ENCODE measurements at places on chromosomes 2 and 18. TPM values are rescaled to one million over a fixed set of nuclear protein-coding genes. Genes with fewer than 3 reads are reported as not detected.

GRCh38 chr2:148529745-148530144 lies 114.8 kb upstream of the EPC2 start:
- no peaks in the 10 kb centered on the region for H3K27me3 ChIP-seq
- H3K36me3 ChIP-seq, result no peaks in the 10 kb centered on the region
- no peak for DNase-seq
- no peaks in the 10 kb centered on the region for H3K4me1 ChIP-seq

- no peak overlapping the region for H3K27ac ChIP-seq
- H3K4me3 ChIP-seq, result no peak overlapping the region
- DNase-seq, result no peak
- H3K27me3 ChIP-seq, result no peaks in the 10 kb centered on the region
- no peaks in the 10 kb centered on the region for H3K36me3 ChIP-seq
Measured at GRCh38 chr2:88697370-88698026, 6.0 kb downstream of the RPIA start.

DNA sequence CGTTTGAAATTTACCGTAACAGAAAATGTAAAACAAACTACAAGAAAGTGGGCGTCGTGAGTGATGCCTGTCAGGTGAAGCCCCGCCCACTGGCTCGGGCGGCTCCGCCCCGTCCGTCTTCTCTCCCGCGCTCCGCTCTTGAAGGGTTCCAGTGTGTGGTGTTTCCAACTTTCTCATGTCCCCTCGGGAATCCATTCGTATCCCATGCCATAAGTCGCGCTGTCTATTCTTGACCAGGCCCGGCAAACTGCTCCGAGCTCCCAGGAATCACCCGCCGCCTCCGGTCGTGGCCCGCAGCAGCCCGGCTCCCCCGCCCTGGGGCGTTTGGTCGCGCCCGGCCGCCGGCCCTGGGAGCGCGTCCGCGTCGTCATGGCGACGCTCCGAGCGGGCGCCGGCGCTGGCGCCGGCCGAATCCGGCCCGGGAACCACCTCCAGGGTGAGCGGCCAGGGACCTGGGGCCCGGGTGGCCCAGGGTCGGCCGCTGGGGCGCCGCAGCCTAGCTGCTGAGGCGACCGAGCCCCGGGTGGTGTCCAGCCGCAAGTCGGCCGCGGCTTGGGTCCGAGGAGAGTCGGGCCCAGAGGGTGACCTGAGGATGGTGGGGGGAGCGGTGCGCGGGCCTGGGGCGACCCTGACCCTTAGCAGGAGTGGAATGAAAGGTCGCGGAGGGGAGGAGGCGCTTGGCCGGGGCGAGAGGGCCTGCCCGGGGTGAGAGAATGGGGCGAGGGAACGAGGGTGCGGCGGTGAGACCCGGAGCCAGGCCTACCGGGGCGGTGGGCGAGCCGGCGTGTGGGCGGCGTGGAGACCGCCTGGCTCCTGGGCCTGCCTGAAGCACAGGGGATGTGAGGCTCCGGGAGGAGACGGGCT lies at the start of gene CFAP221:
CFAP221 (plus strand) TSS at position 375 of the 864 bp plus-strand sequence. CDS start 1,683 bp downstream, outside the sequence.
- H3K27ac ChIP-seq, result no peak within 1 kb of the TSS
- H3K36me3 ChIP-seq, result no peaks in the 10 kb centered on the region
- DNase-seq, result peak; percentile 32

GRCh38 chr2:231664727-231665126 lies 43.6 kb upstream of the PTMA start:
- H3K27ac ChIP-seq, result peak overlapping the region; percentile 99
- no peak for DNase-seq
- H3K4me1 ChIP-seq, result no peaks in the 10 kb centered on the region
- no peaks in the 10 kb centered on the region for H3K27me3 ChIP-seq
- H3K36me3 ChIP-seq, result no peaks in the 10 kb centered on the region
- no peak overlapping the region for H3K4me3 ChIP-seq

DNA sequence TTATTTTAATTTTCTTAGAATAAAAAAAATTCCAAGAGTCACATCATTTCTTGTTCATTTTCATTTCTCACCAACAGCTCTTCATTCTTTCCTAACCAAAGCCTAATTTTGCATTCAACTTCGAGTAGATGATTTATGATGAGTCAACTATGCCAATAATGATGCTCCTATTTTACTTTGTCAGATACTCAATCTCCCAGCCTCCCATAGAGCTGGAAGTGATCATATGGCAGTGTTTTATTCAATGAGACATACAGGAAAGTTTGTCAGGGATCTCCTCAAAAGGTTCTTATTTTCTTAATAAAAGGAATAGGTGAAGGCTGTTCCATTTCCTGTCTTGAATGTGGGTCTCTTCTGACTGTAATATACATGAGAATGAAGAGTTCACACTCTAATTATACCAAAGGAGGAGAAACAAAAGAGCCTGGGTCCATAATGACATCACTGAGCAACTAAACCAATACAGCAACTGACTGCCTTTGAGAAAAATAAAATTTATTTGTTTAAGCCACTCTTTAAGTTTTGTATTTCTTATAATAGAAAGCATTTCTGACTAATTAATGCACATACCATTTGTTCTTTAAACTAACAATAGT lies 231.2 kb upstream of the CYP26B1 start:
- H3K4me3 ChIP-seq, result no peak overlapping the region
- DNase-seq, result no peak

DNA sequence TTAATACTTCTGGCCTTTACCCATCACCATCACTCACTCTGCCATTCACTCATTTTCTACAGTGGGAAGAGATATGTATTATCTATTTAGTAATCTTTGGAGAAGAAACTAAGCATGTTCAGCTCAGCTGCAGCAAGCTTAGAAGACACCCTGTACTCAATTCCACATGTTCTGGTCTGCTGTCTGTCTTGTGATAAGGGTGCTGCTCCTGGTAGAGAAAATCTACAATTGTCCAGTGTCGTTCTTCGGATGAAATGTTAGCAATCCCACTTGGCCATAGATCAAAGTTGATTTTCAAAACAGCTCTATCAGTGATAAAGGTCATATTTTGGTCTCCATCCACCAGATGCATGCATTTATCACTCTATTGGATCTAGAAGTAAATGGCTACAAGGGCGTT lies 337.1 kb downstream of the LRRTM4 start:
- no peak overlapping the region for H3K4me3 ChIP-seq
- no peaks in the 10 kb centered on the region for H3K4me1 ChIP-seq
- no peak overlapping the region for H3K27ac ChIP-seq

DNA sequence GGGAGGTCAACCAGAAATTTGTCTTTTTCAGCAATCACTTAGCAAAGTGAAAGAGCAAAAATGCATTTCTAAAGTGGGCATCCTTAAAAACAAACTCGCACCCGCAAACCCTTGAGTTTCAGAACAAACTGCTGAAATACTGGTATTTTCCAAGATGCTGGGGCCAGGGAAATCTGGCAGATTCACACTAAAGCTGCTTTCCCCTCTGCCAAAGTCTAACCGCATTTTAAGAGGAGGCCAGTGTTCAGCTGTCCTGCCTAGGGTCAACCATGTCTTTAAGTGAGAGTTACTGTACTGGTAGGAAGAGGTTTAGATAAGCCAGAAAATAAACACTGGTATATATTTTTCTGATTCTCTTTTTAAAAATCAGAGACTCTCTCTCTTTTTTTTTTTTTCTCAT lies 55.9 kb downstream of the ACVR1 start:
- H3K4me1 ChIP-seq, result no peaks in the 10 kb centered on the region
- no peaks in the 10 kb centered on the region for H3K36me3 ChIP-seq
- no peak overlapping the region for H3K4me3 ChIP-seq
- peak overlapping the region; percentile 62 for H3K27ac ChIP-seq
- H3K27me3 ChIP-seq, result no peaks in the 10 kb centered on the region
- no peak for DNase-seq

GRCh38 chr2:45330637-45331409 lies 280.2 kb downstream of the SRBD1 start:
- no peak for DNase-seq
- no peak overlapping the region for H3K4me3 ChIP-seq
- H3K4me1 ChIP-seq, result no peaks in the 10 kb centered on the region
- H3K27ac ChIP-seq, result no peak overlapping the region

DNA sequence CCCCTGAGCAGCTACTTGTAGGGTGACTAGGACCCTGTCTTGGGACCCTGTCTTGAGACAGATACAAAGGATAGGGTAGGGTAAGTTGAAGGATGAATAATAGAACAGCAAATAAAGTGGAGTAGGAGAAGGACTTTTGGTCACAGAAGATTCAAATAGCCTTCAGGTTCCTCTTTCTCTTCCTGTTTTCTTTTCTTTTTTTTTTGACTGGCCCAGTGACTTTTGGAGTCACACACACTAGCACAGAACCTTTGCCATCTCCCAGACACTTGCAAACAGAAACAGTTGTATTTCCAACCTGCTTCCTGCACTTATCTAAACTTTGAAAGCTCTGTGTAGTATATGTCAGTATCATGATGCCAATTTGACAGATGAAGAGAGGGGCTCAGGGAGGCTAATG lies 108.2 kb downstream of the TDRD15 start:
- H3K4me1 ChIP-seq, result no peaks in the 10 kb centered on the region
- DNase-seq, result no peak
- no peaks in the 10 kb centered on the region for H3K27me3 ChIP-seq
- no peak overlapping the region for H3K27ac ChIP-seq
- no peaks in the 10 kb centered on the region for H3K36me3 ChIP-seq
- no peak overlapping the region for H3K4me3 ChIP-seq

GRCh38 chr2:240418311-240418710 lies 17.2 kb upstream of the GPC1 start:
- H3K27me3 ChIP-seq, result no peaks in the 10 kb centered on the region
- H3K36me3 ChIP-seq, result no peaks in the 10 kb centered on the region
- no peaks in the 10 kb centered on the region for H3K4me1 ChIP-seq
- H3K27ac ChIP-seq, result no peak overlapping the region
- no peak overlapping the region for H3K4me3 ChIP-seq

DNA sequence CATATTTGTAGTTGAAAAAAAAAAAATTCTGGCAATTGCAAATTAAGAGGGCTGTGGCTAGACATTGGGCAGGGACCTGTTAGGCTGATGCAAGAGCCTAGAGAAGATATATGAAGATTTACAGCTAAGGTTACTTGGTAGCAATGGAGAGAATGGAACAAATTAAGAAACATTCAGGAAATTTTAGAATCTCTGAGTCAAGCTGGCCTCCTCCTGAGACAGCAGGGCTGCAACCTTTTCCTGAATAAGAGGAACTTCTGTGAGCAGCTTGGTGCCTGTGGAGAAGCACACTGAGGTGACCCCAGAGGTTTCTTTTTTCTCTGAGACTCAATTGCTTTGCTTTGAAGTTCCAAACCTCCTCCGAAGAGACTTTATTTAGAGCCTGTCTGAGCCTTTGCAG lies 118.6 kb upstream of the LRATD1 start:
- H3K36me3 ChIP-seq, result no peaks in the 10 kb centered on the region
- no peak overlapping the region for H3K27ac ChIP-seq
- no peaks in the 10 kb centered on the region for H3K27me3 ChIP-seq
- DNase-seq, result no peak
- no peak overlapping the region for H3K4me3 ChIP-seq
- H3K4me1 ChIP-seq, result no peaks in the 10 kb centered on the region

GRCh38 chr2:241011751-241012510 lies 13.5 kb downstream of the SNED1 start:
- no peaks in the 10 kb centered on the region for H3K36me3 ChIP-seq
- H3K4me3 ChIP-seq, result no peak overlapping the region
- no peak overlapping the region for H3K27ac ChIP-seq
- no peaks in the 10 kb centered on the region for H3K4me1 ChIP-seq
- H3K27me3 ChIP-seq, result no peaks in the 10 kb centered on the region

GRCh38 chr18:35045806-35046205 lies 4.6 kb downstream of the MAPRE2 start:
- H3K4me1 ChIP-seq, result no peaks in the 10 kb centered on the region
- DNase-seq, result no peak
- no peak overlapping the region for H3K4me3 ChIP-seq
- H3K36me3 ChIP-seq, result no peaks in the 10 kb centered on the region

The SRD5A2 gene
- total RNA-seq, result not detected

The HNRNPA3 gene
- 137 TPM for total RNA-seq

The CD8B2 gene
- not detected for total RNA-seq

The LINC00305 gene
- total RNA-seq, result 0.97 TPM

The ANKRD36C gene
- 77.5 TPM for total RNA-seq

The RANBP2 gene
- 88.9 TPM for total RNA-seq

The GPC1 gene
- total RNA-seq, result 49.5 TPM

The PSD4 gene
- total RNA-seq, result 1.8 TPM

The KIDINS220 gene
- 185 TPM for total RNA-seq

The SLC9A4 gene
- total RNA-seq, result not detected
